ENCODE measurements at places on chromosomes 12 and 14.

GRCh38 chr14:51877810-51878209 lies 17.4 kb downstream of the GNG2 start:
- no peak for DNase-seq

DNA sequence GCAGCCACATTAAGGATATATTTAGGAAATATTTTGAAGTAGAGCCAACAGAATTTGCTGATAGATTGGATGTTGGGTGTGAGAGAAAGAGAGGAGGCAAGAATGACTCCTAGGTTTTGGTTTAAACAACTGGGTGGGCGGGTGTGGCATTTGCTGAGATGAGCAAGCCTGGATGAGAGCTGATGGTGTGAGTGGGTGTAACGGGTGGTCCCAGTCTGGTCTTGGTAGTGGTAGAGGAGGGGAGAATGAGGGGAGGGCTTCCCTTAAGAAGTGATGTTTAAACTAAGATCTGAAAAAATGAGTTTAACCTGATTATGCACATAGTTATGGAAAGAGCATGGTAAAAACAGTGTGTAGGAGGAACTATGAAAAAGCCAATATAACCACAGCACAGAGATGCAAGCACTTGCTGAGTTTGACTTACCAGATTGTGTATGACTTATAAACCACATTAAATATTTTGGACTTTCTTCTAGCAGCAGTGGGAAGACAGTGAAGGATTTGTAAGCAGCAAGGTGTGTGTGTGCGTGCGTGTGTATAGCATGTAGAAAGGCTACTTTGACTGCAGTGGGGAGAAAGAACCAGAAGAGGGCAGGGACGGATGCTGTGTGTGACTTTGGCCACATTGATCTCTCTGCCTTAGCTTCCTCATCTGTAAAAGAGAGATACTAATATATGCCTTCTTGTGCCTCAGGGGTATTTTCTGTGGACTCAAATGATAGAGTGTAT lies 139.7 kb downstream of the PRIMA1 start:
- no peak for DNase-seq

- DNase-seq, result peak; percentile 43
Observed at GRCh38 chr14:70188659-70189455, at the start of gene SLC8A3. SLC8A3 (minus strand) TSS chr14:70188951; CDS start chr14:70168422, 20,529 bp downstream.

DNA sequence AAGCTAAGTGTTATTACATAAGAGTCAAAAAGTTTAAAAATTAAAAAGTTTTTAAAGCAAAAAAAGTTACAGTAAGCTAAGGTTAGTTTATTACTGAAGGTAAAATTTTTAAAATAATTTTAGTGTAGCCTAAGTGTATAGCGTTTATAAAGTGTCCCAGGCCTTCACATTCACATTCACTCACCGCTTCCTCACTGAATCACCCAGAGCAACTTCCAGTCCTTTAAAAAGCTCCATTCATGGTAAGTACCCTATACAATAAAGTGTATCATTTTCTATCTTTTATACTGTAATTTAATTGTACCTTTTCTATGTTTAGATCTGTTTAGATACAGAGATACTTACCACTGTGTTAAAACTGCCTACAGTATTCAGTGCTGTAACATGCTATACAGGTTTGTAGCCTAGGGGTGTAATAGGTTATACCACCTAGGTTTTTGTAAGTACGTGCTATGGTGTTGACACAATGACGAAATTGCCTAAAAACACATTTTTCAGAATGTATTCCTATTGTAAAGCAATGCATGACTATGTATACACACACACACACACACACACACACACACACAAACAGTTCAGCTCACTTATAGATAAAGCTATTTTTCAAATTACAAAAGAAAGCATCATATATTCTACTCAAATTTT lies 3.7 kb downstream of the CLEC14A start:
- no peak for DNase-seq

- DNase-seq, result no peak
Observed at GRCh38 chr12:59595565-59595882, 305 bp upstream of the SLC16A7 start.

DNA sequence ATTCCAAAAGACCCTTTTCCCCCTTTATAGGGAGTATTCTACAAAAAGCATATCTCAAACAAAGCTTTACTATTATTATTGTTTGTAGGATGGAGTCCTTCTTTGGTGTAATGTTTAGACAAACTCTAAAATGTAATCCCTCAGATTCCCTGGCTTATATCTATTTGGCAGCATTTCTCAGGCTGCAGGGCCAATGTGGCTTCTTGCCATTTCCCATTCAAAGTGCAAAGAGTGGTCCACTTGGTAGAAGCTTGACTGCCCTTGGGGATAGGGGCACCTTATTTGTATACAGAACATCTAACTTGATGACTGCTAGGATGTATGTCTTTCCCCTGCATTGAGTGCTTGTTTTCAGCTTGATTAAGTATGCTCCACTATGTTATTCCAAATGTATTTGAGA lies 242.7 kb downstream of the PRKD1 start:
- DNase-seq, result no peak

GRCh38 chr14:22226381-22226780 lies 362.6 kb downstream of the DAD1 start:
- no peak for DNase-seq
